HEK293T (cell line): ENCODE measurements at places on chromosomes 16 and 17.

GRCh38 chr17:55356434-55357328 lies 65.0 kb downstream of the MMD start:
- peak; percentile 82 for DNase-seq

DNA sequence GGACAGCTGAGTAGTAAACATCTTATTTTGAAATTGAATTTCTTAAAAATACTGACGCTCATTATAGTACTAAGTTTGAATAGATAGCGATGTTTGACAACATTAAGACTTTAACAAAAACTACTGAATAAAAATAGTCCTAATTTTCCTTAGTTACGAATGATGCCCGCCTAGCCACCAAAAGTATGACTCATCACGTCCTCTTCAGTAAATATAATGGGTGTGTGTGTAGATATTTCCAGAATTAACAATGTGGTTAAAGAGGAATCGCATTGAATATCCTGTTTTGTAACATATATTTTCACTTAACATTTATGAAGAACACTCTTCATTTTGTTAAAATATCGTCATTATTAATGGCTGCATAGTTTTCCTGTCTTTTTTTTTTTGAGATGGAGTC lies 187.6 kb downstream of the MYO1D start:
- no peak for DNase-seq

GRCh38 chr17:69900829-69901228 lies 174.2 kb upstream of the KCNJ16 start:
- no peak for DNase-seq

- no peak for DNase-seq
Observed at GRCh38 chr16:51003850-51004566, 147.1 kb downstream of the SALL1 start.

- no peak for DNase-seq
Observed at GRCh38 chr16:804193-805048, 3.9 kb upstream of the GNG13 start.

GRCh38 chr17:78665952-78666920 lies 89.0 kb upstream of the DNAH17 start:
- DNase-seq: no peak

- peak; percentile 3 for DNase-seq
Observed at GRCh38 chr16:11360641-11361373, 15.5 kb downstream of the RMI2 start.

DNA sequence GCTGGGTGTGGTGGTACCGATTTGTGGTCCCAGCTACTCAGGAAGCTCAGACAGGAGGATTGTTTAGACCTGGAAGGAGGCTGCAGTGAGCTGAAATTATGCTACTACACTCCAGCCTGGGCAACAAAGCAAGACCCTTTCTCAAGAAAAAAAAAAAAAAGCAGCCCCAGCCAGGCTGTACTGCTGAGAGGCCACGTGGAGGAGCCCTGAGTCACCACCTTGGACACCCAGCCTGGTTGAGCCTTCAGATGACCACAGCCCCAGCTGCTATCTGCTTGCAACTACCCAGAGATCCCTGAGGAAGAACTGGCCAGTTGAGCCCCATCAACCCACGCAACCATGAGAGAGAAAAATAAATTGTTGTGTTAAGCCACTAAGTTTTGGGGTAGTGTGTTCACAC lies 23.6 kb upstream of the GPRC5C start:
- DNase-seq: peak; percentile 23

- DNase-seq: peak; percentile 49
Observed at GRCh38 chr17:69084911-69085310, 24.2 kb upstream of the ABCA9 start.

- no peak for DNase-seq
Observed at GRCh38 chr17:27380551-27380950, 75.7 kb upstream of the KSR1 start.

DNA sequence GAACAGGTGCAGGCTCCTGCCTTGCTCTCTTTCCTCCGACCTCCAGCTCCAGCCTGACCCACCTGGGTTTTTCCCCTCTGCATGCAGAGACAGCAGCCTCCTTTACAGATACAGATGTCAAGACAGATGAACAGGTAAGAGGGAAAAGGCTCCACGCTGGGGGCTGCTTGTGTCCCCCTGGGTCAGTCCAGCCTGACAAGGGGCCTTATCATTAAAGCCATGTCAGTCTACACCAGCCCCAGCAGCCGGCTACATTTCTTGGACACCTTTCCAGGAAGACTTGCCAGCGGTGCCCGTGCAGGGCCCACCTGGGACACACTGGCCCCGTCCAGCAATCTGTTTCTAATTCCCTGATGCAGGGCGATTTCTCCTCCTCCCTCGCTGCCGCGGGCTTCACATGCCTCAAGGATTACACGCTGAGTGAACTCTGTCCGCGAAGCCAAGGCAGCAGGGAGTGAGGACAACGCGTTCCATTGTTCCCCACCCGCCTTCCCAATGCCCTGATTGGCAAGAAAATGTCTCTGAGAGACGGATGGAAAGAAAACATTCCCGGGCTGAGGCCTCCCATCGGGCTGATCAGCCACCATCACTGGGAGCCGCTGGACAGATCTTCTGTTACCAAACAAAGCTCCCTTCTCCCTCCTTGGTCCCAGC lies 184.7 kb downstream of the C16orf95 start:
- DNase-seq: no peak

GRCh38 chr16:23691483-23692189 lies 12.9 kb downstream of the PLK1 start:
- no peak for DNase-seq

GRCh38 chr17:28540231-28540630 lies 12.2 kb downstream of the UNC119 start:
- DNase-seq: no peak

DNA sequence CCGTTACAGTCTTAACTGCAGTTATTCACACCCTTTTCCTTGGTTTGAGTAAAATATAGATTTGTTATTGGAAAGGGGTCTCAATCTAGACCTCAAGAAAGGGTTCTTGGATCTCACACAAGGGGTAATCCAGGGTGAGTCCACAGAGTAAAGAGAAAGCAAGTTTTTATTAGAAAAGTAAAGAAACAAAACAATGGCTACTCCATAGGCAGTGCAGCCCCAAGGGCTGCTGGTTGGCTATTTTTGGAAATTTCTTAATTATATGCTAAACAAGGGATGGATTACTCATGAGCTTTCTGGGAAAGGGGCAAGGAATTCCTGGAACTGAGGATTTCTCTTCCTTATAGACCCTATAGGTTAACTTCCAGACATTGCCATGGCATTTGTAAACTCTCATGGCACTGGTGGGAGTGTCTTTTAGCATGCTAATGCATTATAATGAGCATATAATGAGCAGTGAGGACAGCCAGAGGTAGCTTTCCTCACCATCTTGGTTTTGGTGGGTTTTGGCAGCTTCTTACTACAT lies 24.5 kb upstream of the MILR1 start:
- DNase-seq: no peak

DNA sequence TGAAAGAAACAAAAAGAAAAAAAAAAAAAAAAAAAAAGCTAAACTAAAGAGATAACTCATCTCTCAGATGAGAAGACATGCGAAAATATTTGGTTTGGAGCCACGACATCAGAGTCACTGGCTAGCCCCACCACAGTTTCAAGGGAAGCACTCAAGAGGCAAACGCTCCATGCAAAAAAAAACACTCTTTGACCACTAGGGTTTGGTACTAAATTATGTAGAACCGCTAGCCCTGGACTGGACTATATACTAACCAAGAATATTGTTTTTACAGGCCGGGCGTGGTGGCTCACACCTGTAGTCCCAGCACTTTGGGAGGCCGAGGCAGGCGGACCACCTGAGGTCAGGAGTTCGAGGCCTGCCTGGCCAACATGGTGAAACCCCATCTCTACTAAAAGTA lies 37.3 kb downstream of the METTL16 start:
- no peak for DNase-seq

DNA sequence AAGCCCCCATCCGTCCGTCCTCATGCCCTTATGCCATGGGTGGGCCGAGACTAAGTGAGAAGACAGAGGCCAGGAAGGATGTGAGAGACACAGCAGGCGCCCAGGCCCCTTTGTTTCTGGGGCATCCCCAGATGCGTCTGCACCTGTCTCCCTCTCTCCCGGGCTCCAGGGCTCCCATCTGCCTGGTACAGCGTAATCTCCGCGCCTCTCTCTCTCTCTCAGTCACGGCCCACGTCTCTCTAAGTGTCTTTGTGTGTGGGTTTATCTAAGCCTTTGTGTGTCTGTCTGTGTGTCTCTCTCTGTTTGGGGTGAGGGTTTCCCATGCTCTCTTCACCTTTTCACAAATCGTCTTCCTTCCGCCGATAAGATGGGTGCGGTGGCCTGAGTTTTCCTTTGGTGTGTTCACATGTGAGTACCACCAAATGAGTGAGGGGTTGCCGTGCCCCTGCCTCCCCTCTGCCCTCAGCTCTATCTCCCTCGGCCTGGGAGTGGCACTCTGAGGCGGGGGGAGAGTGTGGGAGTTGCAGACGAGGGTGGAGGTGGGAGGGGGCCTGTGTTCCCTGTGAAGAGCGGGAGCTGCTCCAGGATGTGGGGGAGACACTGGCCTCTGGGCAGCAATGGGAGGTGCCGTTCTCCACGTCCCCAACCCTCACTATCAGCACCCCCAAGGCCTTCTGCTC lies 25.8 kb upstream of the ABCC3 start:
- DNase-seq: no peak

- DNase-seq: no peak
Observed at GRCh38 chr16:83952587-83952939, 477 bp upstream of the OSGIN1 start.

- no peak for DNase-seq
Observed at GRCh38 chr17:75439287-75439686, 17.1 kb upstream of the TMEM94 start.

- DNase-seq: no peak
Observed at GRCh38 chr17:60383379-60383778, 8.6 kb downstream of the USP32 start.

DNA sequence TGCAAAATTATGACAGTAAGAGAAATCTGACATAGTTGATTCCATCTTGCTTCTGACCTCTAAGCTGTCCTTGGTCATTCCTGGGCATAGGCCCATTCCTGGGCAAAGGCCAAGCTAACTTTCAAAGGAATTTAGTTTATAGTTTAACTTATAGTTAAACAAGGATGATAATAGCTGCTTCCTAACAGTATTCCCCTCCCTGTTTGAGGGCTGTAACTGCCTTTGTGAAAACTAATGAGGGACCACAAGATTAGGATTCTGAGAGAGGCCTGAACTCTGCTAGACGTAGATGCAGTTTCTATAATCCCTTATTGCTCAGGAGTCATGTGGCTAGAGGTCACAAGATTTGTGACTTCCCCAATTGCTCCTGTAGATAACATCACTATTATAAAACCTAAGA lies 80.2 kb upstream of the ASIC2 start:
- DNase-seq: no peak

DNA sequence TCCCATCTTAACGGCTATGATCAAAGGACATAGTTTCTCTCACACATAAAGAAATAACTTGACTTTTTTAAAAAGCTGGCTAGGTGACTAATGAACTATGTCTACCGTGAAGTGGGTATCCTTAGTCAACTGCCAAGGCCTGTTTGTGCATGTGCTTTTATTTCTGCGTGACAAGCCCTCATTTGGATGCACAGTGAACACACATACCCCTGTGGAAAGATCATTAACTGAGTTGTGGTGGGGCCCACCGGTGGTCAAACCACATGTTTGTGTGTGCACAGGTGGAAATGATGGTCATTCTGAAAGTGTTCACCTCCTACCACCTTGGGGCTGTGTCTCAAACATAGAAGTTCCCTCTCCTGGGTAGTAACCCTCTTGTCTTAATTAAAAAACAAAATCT lies 256.1 kb upstream of the SALL1 start:
- DNase-seq: no peak

- no peak for DNase-seq
Observed at GRCh38 chr16:3734758-3735221, 17.5 kb upstream of the TRAP1 start.

DNA sequence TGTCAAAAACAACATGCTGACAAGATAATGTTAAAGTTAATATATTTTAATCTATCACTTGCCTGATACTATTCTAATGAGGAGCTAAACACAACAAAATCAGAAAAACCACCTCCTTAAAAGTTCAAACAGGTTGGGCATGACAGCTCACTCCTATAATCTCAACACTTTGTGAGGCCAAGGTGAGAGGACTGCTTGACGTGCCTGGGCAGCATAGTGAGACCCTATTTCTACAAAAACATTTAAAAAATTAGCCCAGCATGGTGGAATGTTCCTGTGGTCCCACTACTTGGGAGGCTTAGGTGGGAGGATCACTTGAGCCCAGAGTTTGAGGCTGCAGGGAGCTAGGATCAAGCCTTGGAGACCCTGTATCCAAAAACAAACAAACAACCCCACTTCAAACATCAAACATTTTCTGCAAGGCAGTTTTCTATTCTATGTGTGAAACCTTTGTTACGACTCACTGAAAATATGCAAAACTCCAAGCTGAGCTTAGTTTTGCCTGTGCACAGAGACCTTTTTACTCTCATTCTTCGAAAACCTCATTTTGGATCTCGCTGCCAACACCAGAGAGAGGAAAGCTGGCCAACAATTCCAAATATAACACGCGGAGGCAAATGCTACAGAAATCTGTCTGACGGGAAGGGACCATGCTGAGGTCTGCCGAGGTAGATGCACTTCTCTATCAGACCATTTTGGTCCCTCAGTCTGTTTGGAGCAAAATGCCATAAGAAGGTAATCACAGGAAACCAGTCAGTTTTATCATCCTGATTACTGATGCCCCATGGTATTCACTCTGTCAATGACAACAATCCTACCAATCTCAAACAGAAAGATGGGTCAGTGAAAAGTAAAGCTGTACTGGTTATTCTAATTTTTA lies 6.2 kb downstream of the PHF12 start:
- DNase-seq: no peak

DNA sequence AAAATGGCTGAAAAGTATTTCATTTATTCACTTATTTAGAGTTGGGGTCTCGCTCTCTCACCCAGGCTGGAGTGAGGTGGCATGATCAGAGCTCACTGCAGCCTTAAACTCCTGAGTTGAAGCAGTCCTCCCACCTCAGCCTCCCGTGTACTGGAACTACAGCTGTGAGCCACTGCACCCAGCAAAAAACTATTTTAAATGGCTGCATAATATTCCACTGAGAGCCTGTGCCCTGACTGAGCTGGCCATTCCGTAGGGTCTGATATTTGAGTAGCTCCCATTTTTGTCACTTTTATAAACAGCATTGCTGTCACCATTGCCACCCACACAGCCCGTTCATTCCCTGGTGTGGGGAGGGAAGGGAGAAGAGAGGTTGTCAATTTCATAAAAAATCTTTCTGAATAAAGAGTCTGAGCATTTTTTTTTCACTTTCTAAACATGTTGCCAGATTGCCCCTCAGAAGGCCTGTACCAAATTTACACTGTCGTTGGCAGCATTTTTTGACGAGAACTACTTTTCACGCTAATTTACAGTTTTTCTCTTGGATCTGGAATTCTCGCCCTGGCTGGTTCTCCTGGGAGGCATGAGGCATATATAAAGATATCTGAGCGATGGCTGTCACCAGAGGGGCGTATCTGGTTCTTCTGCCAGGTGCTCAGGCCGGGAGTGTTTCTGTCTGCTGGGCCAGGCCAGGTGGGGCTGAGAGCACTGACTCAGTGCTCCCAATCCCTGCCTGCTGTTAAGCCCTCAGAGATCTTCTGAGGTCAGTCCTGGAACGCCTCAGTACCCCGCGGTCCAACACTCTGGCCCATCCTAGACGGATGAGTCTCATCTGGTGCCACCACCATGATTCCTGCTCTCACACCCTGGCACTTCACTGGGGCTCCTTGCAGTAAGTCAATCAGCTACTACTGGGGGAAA lies 7.2 kb upstream of the KIFC3 start:
- DNase-seq: no peak

GRCh38 chr16:17387256-17387655 lies 83.5 kb downstream of the XYLT1 start:
- DNase-seq: no peak

GRCh38 chr17:80025796-80026195 lies 9.9 kb downstream of the TBC1D16 start:
- no peak for DNase-seq

- DNase-seq: no peak
Observed at GRCh38 chr16:85749771-85750145, 1.1 kb downstream of the C16orf74 start.
